ENCODE measurements at places on chromosomes 1 and 21. TPM values are rescaled to one million over a fixed set of nuclear protein-coding genes. Genes with fewer than 3 reads are reported as not detected.

DNA sequence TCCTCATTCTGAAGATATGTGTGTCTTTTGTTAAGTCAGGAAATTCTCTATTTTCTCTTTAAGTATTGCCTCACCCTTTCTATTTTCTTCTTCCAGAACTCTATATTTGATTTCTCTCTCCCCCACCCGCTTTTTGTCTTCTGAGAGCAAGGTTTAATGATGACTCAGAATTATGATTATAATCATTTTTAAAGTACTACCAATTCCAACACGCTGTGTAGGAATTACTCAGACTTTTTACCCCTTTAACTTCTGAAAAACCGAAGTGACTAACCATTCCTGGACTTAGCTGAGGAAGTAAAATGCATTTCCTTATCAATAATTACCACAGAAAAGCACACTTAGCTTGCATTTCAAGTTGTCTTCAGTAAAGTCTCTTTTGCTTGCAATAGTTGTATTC is 20.8 kb upstream of the SCYL3 start:
- no peak for DNase-seq

GRCh38 chr1:47187926-47188250 is 1.9 kb downstream of the PDZK1IP1 start:
- no peak for DNase-seq

GRCh38 chr1:119742202-119742601 is 26.5 kb downstream of the HMGCS2 start:
- DNase-seq = no peak

DNA sequence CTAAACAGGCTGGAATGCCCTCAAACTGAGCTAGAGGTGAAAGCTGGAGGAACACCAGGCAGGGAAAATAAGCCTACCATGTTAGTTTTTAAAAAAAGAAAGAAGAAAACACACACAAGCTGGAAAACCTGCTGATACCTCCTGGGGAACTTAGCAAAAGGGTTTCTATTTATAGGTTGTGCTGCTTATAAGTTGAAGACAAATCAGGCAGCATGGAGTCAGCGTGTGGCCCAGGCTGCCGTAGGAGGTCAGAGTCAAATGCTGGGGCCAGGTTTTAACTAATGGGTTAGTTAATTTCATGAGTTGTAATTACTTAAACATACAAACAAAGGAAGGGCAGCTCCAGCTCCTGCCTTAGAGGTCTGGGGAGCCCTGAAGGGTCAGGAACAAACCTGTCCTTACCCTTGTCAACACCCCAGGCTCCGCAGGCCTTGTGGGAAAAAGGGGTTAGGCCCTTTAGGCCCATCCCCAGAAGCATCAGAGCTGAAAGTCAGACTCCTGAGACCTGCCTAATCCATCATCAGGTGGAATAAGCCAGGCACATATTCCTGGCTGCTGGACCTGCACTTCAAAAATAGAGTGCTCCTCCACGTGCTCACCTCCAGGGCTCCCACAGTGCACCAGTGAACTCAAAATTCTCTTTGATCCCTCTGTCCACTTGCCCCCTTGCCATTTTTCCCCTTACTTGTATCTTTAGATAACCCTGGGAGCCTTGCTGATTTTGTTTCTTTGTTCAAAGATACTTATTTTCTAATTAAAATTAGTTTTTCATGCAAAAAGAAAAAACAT is 59.7 kb downstream of the BRINP2 start:
- DNase-seq = no peak

GRCh38 chr21:40227096-40227495 is 359.9 kb downstream of the PCP4 start:
- DNase-seq = no peak

- no peak for DNase-seq
Observed at GRCh38 chr21:42640486-42640885, 12.9 kb upstream of the PDE9A start.

PHF13 gene
- 36.1 TPM for total RNA-seq

RGS18 gene
- total RNA-seq = not detected

DPT gene
- total RNA-seq = not detected

GRCh38 chr1:69502991-69503390 is 64.7 kb upstream of the LRRC7 start:
- no peak for DNase-seq

- DNase-seq = no peak
Observed at GRCh38 chr1:242784084-242784483, 259.6 kb upstream of the PLD5 start.

SELP gene
- not detected for total RNA-seq

GRCh38 chr1:168673974-168674683 is 54.9 kb downstream of the DPT start:
- DNase-seq = no peak

DNA sequence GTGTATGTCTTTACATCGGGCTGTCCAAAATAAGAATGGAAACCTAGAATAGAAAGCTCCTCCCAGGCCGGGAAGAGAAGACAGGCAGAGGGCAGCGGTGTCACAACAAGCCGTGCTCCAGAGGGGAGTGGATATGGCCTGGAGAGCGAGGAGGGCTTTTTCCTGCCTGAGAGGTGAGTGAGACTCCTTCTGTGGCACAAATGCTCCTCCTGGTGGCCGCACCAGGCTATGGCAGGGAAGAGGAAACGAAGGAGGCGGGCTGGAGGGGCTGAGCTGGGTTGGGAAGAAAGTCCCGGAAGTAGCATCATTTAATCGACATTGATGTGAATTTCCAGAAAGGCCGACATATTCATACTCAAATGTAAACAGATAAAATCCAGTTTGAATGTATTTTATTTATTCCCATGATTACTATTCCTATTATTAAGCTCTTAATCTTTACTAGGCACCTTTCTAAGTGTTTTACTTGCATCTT is 54.7 kb downstream of the MEF2D start:
- DNase-seq = peak; percentile 86

TNFRSF4 gene
- total RNA-seq = 0.47 TPM

DNA sequence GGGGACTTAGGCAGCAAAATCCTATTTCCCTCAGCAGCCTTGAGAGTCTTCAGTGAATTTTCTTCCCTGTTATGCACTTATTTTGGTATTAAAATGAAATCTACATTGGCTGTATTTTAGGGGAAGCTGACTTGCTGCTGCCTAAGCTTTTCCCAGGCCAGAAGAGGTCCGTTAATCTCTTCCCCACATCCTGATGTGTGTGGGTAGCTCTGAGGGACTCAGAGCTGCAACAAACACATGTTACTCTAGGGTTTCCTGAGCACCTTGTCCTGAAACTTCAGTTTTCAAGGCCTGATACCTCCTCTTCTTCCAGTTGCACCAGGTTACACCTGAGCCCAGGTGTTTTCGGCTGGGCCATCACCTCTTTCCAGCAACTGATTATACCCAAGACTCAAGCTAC is 51.5 kb downstream of the SYT6 start:
- DNase-seq = no peak

DNA sequence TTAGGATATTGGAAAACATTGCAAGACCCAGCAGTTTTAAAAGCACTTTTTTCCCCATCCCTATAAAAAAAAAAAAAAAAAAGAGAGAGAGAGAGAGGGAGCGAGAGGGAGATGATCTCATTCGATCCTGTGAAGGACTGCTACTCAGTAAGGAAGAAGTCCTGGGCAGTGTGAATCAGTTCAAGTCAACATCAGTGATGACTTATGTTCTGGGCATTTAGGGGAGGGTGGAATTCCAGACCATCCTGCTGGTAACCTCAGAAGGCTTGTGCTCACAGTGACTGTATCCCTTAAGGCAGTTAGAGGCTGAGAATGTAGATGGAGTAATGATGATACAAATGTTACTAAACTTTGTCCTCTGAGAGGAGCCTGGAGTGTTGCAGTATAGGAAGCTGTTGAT is 151.4 kb downstream of the TGFB2 start:
- DNase-seq = no peak

DNA sequence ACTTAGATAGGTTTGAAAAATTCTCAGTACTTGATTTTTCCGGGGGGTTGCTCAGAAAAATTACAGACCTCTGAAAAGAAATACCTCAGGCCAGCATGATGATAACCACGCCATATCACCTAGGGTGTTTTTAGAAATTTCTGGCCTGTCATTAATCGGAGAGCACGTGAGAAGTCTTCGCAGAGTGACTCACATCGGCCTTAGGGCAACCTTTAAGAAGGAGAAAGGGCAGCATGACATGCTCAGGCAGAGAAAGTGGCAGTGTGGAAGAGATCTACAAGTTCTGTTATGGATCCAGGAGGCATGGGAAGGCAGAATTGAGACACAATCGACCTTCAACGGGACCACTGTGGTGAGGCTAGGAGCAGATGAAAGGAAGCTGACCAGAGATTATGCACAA is 506.3 kb downstream of the LMO4 start:
- DNase-seq = no peak

DNA sequence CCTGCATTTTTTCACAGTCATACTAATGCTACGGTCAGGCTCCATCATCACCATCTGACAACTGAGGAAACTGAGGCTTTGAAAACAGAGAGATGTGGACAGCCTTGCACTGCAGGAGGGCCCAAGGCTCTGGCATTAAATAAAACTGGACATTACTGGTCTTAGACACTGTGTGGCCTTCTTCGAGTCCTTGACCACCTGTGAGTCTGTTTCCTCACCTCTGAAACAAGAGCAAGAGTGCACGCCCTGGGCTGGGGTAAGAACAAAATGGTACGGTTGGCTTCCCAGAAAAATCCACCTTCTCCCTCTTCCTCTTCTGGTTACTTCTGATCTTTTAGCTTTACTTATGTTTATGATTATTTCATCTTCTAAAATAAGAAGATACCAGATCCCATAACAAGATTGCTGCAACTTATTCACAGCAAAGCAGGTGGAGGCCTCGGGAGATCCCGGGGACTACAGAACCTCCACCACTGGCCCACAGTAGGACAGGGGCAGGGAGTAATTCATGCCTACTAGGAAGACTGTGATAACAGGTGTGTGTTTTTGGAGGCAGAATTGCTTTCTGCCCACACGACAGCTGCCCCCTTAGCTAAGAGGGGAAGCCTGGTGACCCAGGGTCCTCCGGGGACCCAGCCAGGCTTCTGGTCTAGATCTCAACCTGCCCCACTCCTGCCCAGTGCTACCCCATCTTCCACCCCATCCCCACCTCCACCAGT is 156.4 kb upstream of the EDN2 start:
- no peak for DNase-seq

- no peak for DNase-seq
Observed at GRCh38 chr1:2538872-2539271, 8.8 kb upstream of the HES5 start.

GRCh38 chr1:200896531-200897196 is 2.0 kb downstream of the INAVA start:
- no peak for DNase-seq

TSPAN2 gene
- total RNA-seq = not detected

CCDC190 gene
- total RNA-seq = not detected

DNA sequence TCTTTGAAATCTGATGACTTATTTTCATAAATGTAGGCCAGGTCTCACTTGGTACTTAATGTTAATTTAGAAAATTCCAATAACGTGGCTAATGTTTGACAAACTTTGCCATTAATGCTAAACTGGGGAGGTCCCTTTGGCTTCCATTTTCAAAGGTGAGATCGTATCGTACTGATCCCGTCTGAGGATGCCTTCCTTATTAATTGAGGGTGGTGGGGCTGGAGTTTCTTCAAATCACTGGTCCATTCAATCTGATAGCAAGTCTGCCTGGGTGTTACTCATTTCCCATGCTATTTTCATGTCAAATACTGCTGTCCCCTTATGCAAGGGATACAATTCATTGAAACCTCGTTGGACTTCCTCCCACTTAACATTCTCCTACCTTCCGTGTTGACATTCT is 327.1 kb downstream of the DISC1 start:
- DNase-seq = no peak

DNA sequence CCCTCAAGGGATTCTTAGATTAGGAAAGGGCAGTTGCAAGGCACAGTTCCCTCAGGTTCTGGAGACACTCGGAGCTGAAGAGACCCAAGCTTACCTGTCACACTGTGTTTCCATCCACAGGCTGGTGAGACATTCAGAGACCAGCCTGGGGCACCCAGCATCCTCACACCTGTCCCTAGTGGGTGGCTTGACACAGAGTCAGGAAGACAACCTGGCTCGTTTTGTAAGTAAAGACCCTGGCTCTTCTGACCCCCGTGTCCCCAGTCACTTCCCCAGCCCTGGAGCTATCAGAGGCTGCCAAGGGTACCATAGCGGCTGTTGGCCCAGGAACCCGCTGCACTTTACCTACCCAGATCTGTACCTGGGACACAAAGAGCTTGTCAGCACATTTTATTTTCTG is 409.8 kb downstream of the MATN1 start:
- no peak for DNase-seq

TMPRSS3 gene
- not detected for total RNA-seq

GRCh38 chr1:33170351-33171274 is 11.2 kb downstream of the TRIM62 start:
- DNase-seq = no peak

IFI16 gene
- total RNA-seq = 1.1 TPM

CLCA4 gene
- not detected for total RNA-seq

DNA sequence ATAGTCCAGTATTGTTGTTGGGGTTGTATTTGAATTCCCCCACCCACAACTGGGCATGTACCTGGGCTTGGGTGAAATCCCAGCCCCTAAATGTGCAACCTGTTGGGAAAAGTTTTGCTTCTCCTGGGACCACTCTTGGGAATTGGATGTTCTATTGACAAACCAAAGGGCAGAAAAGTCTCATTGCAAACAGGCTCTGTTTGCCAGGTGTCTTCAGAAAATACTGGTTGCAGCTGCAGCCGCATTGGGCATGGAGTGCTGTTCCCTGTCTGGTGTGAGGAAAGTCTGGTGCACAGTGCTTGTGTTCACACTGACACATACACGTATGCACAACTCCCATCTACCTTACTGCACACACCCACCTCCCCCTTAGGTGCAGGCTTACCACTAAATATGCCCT is 12.1 kb downstream of the PTPRU start:
- DNase-seq = no peak

AMY1C gene
- total RNA-seq = not detected

GADD45A gene
- total RNA-seq = 156 TPM

GRCh38 chr1:204841316-204841715 is 29.3 kb upstream of the NFASC start:
- DNase-seq = no peak

- no peak for DNase-seq
Observed at GRCh38 chr1:165350840-165351239, 5.7 kb downstream of the LMX1A start.

- no peak for DNase-seq
Observed at GRCh38 chr1:29554208-29554778, 318.0 kb downstream of the PTPRU start.

DNA sequence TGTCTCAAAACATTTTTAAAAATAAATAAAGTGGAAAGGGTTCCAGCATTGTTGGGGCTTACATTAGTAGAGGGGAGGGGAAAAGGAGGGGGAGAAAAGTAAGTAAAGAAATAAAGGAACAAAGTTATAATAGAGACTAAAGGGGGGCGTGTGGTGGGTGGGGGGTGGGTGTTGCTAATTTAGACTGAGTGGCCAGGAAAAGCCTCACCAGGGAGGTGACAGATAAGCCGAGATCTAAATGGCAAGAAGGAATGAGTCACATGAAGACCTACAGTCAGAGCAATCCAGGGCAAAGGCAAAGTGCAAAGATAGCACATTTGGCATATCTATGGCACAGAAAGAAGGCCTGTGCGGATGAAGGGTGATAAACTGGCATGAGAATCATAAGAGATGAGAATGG is 7.5 kb downstream of the MPL start:
- DNase-seq = peak; percentile 57

All from K562 (cell line).